Suppressor macrophage (primary cell): ENCODE measurements at places on chromosomes 7 and 10.
A peak's percentile ranks its signal among the peaks of the same experiment; 100 is the strongest.

DNA sequence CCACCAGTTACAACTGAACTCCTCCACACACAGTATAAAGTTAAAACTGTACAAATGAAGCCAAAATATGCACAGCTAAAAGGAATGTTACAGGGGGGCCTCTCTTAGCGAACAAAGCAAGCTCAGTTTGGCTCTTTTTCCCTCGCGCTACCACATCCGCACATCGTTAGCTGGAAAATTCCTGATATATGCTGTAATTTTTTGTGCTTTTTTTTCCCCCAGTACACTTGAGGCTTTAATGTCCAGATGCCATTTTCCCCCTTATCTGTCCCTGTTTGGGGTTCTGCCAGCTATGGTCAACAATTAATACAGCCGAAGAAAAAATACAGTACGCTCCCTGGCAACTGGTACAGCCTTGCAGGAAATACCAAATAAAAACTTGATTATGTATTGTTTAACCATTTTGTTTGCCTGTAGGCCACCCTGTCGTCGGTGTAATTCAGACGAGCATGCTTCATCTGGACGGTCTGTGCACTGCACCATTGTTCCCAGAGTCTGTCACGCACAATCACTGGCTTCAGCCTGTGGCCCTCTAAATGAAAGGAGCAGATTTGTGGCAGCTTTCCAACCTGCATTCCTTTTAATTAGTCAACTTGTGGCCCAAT is 108.1 kb upstream of the FAM133B start:
- DNase-seq, result no peak

DNA sequence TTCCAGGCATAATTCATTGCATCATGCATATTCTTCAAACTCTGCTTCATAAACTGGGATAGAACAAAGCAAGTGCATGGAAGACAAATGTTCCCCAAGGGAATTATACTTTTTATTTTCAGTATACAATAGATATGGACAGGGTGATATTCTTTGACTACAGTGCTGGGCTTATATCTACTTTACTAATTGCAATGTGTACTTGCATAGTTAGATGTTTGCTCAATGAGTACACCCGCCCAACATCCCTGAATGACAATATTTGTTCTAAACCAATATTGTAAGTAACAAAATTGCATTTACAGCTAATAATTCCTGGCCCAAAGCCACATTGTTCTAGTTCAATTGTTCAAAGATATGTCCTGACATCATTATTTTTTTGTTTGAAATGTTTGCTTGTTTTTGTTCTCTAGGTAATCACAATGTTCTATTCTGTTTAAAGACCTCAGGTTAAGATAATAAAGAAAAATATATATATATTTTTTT is 171.4 kb downstream of the PTN start:
- DNase-seq, result no peak

GRCh38 chr7:150450491-150451001 is at the start of gene GIMAP8:
TSS of gene GIMAP8 (plus strand) at chr7:150450630. CDS start at chr7:150466699, 16,069 bp downstream.
- peak; percentile 98 for DNase-seq

GRCh38 chr10:48399056-48399541 is 92.6 kb downstream of the MAPK8 start:
- DNase-seq, result no peak

GRCh38 chr10:72637398-72637857 is 11.5 kb upstream of the MICU1 start:
- DNase-seq, result peak; percentile 90

DNA sequence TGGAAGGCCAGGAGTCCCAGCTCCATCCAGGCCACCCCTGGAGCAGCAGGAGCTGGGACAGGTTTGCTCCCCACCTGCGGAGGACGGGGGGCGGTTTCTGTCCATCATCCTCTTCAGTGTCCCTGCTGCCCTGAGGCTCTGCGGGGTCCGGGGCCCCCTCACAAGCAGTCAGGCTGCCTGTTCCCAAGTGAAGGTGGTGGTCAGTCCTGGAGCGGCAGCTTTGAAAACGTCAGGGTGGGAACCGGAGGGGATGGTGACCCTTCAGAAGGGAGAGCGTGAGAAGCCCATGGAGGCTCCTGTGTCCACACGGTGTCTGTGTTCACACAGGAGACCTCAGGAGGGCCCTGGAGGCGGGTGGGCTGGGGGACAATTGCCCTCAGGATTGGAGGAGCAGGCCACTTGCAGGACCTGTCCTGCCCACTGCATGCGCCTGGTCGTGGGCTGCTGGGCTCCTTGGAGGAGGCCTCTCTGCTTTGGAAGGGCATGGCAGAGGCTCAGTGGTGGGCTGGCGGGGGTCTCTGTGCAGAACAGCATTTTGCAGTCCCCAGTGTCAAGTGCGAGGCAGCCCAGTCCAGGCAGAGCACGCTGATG is 49.3 kb upstream of the INPP5A start:
- no peak for DNase-seq

GRCh38 chr10:128469515-128469914 is 343.3 kb upstream of the MKI67 start:
- no peak for DNase-seq

GRCh38 chr10:70055550-70055949 is 2.9 kb downstream of the MACROH2A2 start:
- no peak for DNase-seq

DNA sequence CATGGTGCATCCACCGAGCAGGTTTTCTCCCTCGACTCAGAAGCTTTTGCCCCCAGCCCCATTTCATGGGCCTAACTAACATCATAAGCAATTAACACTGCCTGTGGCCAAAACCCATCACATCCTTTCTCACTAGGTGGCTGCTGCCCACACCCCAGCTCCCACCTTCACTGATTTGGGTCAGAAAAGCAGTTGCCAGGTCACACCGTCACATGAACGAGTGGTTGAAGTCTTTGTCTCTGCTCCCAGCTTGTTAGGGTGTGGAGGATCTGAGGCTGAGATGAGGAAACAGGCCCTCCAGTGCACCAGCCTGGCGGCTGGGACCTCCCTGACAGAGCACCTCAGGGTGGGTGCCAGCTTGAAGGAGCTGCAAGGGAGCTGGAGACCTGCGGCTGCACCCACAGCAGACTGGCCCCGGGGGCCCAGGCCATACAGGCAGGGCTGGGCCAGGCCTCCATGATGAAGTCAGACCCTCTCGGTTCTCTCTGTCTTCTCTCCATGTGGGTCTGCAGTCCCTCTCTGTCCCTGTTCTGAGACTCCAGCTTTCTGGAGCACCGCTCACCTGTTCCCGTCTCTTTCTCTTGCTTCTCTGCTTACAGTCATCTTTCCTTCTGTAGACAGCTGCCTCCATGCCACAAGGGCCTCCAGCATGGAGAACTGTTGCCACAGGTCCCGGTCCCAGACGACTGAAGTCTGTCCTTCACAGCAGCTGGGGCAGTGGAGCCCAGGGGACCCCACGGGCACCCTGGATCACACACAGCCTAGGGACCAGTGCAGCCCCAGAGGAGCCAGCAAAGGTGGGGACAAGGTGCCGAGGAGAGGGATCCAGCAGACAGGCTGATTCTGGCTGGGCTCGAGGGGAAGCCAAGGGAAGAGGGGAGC is 13.8 kb upstream of the INPP5A start:
- no peak for DNase-seq

- DNase-seq, result no peak
Observed at GRCh38 chr7:43639858-43640491, 57.1 kb downstream of the STK17A start.

- no peak for DNase-seq
Observed at GRCh38 chr10:70265032-70265689, 18.6 kb downstream of the NPFFR1 start.

- DNase-seq, result no peak
Observed at GRCh38 chr7:15558756-15559155, 3.1 kb downstream of the AGMO start.

DNA sequence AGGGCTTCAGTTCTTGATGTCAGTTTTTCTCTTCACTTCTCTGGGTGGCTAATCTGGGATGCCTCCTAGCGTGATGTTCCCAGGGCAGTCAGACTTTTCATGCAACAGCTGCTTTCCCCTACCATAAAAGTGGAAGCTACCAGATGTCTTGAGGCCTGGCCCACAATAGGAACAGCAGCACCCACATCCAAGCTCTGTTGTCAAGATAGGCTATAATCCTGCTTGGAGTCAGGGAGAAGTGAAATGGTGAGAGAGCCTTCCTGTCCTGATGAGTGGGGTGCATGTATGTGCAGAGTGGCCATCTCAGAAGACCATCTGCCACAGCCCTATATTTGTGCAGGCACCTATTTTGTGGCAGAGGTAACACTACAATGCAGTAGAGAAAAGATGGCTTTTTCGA is 108.0 kb downstream of the HTR5A start:
- DNase-seq, result no peak

DNA sequence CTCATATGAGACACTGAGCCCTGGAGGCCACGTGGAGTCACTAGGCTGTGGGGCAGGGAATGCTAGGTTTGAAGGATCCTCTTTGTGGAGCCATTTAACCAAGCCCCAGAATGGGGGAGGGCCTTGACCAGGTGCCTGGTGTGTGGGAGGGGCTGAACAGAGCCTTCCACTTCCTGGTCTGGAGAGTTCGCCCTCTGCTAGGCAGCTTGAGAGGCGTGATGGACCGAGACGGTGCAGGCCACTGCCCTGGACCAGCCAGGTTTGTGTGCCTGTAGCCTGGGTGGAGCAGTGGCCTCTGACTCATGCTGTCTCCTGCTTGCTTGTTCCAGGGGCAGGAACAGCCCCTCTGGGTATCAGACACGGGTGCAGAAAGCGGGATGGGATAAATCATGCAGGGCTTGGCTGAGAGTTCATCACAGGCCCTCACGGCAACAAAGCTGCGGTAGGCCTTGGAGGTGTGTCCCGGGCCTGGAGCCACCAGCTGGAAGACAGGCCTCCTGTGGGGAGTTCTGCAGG is 27.4 kb downstream of the ADAMTS14 start:
- DNase-seq, result no peak

DNA sequence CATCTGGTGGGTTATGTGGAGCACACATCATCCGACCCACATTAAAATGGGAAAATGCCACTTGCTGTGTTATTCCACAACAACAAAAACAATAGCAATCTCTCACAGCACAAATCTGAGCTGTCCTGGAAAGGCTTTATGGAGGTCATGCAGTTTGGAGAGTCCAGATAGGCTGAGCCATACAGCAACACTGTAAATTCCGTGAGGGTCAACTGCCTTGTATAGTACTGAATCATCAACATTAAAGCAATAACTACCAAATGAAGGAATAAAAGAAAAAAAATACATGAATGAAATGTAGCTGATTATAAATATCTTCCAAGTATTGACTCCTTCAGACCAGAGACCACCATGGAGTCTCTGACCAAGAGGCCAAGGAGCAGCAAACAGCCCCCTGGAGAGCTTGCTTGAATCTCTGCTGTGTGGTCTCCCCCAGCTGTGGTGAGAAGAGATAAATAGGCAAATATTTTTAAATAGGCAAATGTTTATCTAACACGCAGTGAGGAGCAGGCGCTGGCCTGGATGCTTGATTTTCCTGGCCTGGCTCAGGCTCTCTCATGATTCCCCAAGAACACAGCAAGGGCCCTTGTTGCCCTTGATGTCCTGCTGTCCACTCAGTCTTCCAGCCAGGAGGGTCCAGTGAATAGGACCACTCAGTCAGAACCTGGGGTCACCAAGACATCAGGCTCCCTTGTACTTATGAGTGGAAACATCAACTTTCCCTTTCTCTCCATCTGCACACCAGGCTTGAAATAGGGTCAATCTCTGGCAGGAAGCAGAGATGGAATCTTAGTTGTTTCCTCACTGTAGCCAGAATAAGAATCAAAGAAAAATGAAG is 1021.3 kb downstream of the XPNPEP1 start:
- DNase-seq, result no peak

- no peak for DNase-seq
Observed at GRCh38 chr10:33031815-33032653, 74.0 kb upstream of the ITGB1 start.

- no peak for DNase-seq
Observed at GRCh38 chr7:151469281-151469680, 29.3 kb upstream of the CRYGN start.

DNA sequence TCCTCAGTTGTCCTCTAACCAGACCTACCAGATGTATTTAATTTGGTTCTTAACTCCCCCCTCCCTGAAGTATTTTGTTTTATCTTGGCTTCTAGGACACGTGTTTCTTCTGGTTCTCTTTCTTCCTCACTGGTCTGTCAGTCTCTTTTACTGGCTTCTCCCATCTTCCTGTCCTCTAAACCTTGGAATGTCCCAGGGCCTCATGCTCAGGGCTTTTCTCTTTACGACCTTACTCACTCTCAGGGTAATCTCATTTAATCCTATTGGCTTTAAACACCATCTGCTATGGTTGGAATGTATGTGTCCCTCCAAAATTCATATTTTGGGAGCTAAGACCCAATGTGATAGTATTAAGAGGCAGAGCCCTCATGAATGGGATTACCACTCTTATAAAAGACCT is 418.2 kb upstream of the PODXL start:
- no peak for DNase-seq

- DNase-seq, result no peak
Observed at GRCh38 chr7:149544028-149544427, 46.4 kb upstream of the ZNF746 start.

DNA sequence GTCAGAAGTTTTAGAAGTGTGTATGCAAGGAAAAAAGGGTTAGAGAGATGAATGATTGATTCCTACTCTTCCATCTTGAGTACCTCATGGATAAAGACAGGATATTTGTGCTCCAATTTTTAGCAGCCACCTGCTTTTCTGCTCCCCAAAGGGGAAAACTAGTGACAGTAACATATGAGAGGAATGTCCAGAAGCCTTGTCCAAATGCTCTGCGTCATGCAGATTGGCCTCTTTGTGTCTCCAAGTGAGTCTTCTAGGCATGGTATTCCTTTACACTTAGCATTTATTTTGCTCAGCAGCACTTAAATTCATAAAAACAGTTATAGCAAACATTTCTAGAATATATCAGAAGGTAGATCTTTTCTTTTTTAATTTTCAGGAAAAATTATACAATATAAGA is 306.8 kb downstream of the CNTNAP2 start:
- DNase-seq, result no peak

GRCh38 chr7:106812027-106812643 is 52.9 kb upstream of the PIK3CG start:
- DNase-seq, result peak; percentile 89

DNA sequence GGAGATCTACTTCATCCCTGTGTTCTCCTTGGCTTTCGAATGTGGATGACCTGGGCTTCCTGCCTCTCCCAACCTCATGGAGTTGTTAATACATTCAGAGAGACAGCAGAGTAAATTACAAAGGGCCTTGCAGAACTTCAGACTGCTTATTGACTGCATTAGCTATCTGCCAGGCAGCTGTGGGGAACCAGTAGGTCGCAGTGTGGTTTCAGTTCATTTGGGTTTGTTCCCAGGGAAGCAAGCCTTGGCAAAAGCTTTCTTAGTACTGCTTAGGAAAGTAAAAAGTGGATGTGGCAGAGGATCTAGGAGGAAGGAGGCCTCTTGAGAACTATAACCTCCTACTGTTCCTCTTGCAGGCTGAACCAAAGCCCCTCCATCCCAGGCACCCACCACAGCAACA is 9.2 kb downstream of the NPFFR1 start:
- DNase-seq, result peak; percentile 74

DNA sequence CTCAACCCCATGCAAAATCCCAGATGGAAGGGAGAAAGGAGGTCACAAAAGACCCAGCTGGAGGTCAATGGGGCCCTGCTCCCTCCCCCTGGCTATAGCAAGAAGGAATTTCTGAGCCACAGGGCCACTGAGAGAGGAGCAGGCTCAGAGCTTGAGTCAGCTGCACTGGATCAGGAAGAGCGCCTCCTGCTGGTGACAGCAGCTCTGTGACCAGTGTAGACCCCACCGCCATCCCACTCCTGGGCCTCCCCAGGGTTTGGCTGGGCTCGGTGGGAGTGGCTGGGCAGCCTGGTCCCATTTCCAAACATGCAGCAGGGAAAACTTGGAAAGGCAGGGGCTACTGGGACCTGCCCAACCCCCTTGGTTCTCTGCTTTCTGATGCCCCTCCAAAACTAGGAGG is 31.5 kb upstream of the PRLHR start:
- peak; percentile 22 for DNase-seq
